ENCODE measurements at places on chromosomes 1 and 21. TPM values are rescaled to one million over a fixed set of nuclear protein-coding genes. Genes with fewer than 3 reads are reported as not detected.

The S100A3 gene
- 13.3 TPM for total RNA-seq

The ATPAF1 gene
- 47.9 TPM for total RNA-seq

The SAMD11 gene
- total RNA-seq, result 0.62 TPM

The TCHHL1 gene
- not detected for total RNA-seq

The TMEM52 gene
- total RNA-seq, result not detected
